CMK (cell line): ENCODE measurements at places on chromosomes 1 and 21.

GRCh38 chr1:115890580-115890979 is 49.7 kb upstream of the NHLH2 start:
- DNase-seq = no peak

GRCh38 chr1:1212780-1213344 is 1.1 kb downstream of the TNFRSF4 start:
- DNase-seq = peak; percentile 97

DNA sequence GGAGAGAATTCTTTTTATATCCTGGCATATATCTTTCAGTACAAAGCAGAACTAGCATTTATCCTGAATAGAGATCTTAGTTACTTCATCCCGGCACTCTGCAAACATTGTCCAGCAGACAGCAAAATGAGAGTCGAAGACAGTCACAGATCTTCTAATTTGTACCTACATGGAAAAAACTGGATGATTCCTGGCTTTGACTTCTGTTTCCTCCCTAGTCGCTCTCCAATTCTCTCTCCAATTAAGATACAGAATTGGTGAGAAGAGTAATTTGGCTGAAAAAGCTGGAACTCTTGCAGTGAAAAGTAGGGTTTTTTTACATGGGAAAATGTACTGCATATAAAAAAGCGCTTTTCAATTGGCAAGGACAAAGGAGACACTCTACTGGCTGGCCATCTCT is 151.1 kb upstream of the C8B start:
- DNase-seq = no peak

GRCh38 chr1:7388488-7389185 is 382.5 kb upstream of the VAMP3 start:
- DNase-seq = no peak

DNA sequence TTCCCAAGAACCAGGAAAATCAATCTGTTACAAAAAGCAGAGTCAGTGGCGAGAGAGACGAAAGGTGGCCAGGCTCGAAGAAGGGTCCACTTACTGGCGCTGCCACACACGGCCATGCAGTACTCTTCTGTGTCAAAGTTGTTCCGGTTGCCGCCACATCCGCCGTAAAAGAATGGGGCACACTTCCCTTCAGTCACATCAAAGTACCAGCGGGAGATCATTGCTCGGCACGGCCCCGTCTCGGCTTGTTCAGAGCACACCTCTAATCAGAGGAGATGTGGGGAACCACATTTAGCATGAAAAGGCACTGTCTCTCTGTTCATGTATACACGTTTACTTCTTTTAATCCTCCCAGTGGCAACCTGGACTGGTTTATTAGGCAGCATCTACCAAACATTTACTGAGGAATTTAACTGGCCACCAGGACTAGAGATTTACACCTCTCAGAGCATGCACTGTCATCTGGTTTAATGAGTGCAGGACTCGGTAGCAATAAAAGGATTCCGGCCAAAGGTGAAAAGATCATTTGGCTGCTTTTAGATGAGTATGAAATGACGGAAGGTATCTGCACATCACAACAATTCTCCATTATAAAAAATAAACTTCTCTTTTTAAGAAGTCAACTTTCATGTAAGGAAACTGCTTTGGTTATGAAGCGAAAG is 170.5 kb downstream of the APP start:
- DNase-seq = no peak

- DNase-seq = no peak
Observed at GRCh38 chr1:41847733-41848132, 71.0 kb downstream of the HIVEP3 start.

DNA sequence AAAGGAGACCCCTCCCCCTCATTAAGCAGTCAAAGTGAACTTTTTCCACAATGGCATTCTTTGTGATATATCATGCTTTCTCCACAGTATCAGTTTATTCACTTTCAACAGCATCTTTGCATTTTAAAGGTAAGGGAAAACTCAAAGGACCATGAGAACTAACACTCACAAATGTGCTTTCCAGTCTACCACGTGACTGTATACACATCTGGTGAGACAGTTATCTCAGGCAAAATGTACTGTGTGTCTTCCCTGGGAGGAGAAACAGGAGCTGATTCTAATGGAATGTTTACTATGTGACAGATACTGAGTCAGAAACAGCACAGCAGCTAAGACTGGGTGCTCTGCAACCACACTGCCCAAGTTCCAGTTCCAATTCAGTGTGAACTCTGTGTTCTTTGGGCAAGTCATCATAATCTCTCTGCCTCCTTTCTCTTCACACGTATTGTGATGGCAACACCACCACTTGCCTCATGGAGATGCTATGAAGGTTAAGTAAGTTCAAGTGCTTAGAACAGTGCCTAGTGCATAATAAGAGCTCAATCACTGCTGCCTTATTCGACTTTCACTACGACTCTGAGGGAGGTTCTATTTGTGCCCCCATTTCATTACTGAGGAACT is 79.0 kb downstream of the SLC45A1 start:
- no peak for DNase-seq

DNA sequence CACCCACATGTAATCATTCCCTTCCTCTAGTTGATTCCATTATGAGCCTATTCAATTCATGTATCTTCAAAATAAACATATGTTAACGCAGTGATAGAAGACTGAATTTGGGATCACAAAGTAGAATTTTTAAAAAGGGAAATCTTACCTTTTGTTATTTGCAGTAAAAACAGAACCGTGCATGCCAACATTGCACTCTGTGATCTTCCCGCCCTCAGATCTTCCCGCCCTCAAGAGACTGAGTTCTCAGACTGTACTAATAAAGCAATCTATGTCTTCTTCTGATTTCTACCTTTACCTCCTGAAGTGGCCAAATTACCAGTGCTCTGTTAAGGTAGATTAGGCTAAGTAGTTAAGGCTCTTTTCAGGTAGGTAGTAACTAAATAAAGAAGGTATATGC is 3.6 kb upstream of the SUCO start:
- DNase-seq = no peak

GRCh38 chr1:53197291-53198200 is 922 bp downstream of the CPT2 start:
- no peak for DNase-seq

- no peak for DNase-seq
Observed at GRCh38 chr1:115220340-115221270, 117.4 kb downstream of the NGF start.

DNA sequence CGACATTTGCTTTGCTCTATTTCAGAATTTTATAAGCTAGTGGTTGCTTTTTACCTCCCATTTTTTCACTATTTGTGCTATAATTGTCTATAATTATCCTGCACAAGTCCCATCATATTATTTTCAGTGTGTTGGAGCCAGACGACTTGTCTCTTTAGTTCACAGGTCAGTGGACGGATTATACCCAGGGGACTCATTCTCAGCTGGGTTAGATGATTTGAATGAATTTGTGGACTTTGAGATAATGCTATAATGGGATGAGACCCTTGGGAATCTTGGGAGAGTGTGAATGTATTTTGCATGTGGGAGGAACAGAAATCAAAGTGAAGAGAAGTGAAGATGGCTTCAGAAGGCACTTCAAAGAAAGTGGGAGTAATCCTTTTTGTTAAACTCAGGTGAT is 31.5 kb upstream of the KCNK1 start:
- no peak for DNase-seq

DNA sequence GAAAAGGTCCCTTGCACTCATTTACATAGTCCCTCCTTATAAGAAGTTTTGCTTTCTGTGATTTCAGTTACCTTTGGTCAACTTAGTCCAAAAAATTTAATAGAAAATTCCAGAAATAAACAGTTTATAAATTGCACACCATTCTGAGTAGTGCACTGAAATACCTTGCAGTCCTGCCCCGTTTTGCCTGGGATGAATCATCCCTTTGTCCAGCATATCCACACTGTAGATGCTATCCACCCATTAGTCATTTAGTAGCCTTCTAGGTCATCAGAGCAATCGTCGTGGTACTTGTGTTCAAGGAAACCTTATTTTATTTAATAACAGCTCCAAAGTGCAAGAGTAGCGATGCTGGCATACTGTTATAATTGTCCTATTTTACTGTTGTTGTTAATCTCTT is 38.0 kb downstream of the SPRTN start:
- no peak for DNase-seq

DNA sequence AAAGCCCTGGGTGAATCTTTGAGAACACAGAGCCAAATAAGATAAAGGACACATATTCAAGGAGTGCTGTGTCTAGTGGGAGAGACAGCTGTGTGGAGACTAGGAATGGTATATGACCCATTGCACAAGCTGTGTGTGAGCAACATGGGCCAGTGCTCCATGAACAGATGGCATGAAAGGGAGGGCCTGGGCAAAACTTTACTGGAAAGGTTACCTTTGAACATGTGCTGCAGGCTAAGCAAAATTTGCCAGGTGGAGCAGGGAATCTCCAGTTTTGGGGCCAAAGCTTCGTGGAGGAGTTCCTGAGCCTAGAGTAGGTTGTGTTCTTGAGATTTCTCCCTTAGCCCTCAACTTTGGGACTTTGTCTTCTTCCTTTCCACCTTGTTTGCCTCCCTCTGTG is 446.1 kb upstream of the PROX1 start:
- DNase-seq = no peak

- no peak for DNase-seq
Observed at GRCh38 chr1:27379564-27380122, 3.5 kb downstream of the CD164L2 start.

DNA sequence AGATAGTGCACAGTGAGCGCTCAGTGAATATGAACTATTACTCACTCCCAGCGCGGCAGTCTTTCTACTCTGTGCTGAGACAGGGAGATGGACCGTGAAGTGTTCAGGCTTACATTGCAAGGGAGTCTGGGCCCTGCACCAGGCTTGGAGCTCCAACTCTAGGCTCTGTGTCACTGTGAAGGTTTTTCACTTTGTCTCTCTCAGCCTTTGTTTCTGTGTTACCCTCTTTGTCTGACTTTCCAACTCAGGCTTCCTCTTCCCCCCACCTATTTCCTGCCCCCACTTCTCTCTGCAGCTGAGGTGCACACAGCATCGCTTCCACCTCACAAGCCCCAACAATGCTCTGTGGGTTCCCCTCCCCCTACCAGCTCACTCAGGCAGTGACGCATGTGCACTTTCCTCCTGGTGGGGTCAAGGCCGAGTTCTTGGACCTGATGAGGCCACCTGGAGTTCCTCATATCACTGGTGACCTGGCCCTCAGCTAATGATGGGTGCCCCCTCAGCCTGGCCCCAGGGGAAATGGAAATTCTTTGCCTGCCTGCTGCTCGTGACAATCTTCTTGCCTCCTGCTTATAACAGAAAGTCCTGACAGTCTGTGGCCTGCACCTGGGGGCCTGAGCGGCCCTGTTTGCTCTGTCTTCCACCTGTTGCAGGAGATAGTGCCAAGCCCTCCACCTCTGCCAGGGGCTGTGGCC is 1.1 kb upstream of the LCK start:
- DNase-seq = no peak

DNA sequence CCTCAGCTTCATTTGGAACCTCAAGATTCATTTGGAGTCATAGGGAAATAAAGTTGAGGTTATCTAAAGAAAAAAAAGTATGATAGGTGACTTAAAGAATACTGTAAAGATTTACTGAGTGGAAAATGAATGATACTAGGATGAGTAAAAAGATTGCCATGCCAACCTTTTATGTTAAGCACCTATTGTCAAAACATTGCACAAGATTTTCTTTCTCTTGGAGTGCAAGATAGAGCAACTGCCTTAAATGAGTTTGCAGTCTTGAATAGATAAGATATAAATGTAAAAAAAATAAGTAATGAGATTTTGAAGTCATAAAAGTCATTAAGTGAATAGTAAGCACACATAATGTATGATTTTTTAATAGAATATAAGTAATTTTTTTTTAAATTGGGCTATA is 5.1 kb upstream of the ANGPTL1 start:
- no peak for DNase-seq

DNA sequence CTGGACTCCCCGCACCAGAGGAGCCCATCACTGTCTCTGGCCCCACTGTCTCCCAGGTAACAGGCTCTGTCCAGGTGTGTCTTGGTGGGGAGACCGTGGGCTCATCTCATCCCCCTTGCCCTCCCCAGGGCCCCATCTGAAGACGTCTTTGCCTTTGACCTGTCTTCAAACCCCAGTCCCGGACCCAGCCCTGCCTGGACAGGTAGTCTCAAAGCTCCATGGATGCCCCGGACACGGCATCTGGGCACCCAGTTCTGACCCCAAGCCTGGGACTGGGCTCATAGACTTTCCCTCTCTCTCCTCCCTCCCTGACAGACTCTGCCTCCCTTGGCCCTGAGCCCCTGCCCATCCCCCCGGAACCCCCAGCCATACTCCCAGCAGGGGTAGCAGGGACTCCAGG is 6.3 kb upstream of the CATSPER4 start:
- no peak for DNase-seq

GRCh38 chr1:223343692-223344091 is 20.3 kb downstream of the SUSD4 start:
- no peak for DNase-seq

GRCh38 chr21:16592381-16592780 is 862.6 kb downstream of the USP25 start:
- DNase-seq = no peak

DNA sequence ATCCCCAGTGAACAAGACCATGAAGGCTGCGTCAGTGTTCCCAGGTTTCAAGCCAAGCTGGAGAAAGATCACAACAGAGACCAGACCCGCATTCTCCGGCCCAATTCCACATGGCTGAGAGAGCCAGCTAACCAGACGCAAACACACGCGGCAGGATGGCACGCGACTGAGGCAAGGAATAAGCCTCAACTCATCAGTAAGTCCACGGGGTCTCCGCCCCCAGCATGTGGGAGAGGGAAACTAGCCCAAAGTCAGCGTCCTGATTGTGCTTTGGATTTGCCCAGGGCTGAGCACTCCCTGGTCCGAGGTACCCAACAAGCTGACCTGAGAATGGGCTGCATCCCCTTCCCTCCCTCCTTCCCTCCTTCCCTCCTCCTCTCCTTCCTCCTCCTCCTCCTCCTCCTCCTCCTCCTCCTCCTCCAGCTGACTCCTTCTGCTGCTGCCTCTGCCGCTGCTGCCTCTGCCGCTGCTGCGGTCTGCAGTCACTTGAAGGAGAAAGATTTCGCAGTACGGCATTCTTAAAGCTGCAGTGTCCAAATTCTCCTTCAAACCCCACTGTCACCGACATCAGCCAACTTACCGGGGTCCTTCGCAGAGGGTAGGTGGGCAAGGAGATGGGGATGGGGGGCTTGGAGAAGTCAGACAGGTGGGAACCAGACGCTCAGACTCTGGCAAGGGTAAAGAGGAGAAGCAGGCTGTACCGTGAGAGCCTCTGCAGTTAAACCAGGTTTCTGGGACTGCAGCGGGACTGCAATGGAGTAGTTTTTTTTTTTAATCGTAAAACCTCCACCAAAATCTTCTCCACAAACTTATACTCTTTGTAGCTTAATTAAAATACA is 33.0 kb upstream of the H6PD start:
- no peak for DNase-seq
